ENCODE measurements at places on chromosomes 1 and 21.

GRCh38 chr21:25029580-25029979 lies 577.7 kb downstream of the MRPL39 start:
- DNase-seq, result no peak

GRCh38 chr1:154419620-154420571 lies 14.8 kb downstream of the IL6R start:
- peak; percentile 51 for DNase-seq

GRCh38 chr1:244335456-244335855 lies 116.3 kb downstream of the ADSS2 start:
- no peak for DNase-seq

DNA sequence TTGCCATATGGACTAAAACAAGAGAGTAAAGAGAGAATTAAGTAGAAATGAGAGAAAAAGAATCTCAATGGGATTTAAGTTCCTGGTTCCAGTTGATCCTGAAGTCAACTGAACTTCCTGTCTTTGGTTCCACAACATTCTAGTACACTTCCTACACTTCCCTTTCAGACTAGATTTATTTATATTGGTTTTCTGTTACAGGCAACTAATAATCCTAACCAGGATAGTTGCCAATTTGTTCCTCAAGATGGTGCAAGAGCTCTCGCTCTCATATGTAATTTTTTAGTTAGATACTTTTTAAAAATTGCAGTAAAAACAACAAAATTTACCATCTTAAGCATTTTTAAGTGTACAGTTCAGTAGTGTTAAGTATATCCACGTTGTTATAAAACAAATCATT lies 28.8 kb upstream of the TRIM45 start:
- DNase-seq, result no peak

DNA sequence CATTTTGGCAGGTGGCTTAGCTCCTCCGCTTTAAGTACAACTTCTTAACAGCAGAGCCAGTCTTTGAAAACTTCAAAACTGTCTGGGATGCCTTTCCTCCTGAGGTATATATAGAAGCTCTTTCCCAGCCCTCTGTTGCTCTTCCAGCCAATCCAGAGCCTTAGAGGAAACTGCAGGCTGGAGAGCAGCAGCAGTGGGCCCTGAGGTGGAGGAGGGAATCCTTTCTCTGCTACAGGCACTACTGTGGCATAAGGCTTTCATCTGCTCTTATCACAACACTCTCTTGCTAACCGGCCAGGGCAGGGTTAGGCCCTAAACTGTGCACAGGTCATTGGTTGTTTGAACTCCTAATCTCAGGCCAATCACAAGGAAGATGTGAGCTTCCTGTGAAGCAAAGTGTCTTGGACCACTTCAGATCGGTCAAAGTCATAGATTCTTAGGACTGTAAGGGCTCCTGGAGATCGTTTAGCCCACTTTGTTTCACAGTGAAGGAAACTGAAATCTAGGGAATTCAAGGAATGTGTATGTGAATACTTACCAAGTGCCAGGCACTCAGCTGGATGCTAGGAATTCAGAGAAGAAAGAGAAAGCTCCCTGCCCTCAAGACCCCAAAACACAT lies at the start of gene RGS5:
Gene RGS5 (minus strand): TSS at position 84 of the 619 bp plus-strand sequence. CDS start 81 bp downstream, at position 3.
- no peak for DNase-seq

GRCh38 chr21:32186804-32187203 lies 92.0 kb downstream of the MIS18A start:
- peak; percentile 15 for DNase-seq

DNA sequence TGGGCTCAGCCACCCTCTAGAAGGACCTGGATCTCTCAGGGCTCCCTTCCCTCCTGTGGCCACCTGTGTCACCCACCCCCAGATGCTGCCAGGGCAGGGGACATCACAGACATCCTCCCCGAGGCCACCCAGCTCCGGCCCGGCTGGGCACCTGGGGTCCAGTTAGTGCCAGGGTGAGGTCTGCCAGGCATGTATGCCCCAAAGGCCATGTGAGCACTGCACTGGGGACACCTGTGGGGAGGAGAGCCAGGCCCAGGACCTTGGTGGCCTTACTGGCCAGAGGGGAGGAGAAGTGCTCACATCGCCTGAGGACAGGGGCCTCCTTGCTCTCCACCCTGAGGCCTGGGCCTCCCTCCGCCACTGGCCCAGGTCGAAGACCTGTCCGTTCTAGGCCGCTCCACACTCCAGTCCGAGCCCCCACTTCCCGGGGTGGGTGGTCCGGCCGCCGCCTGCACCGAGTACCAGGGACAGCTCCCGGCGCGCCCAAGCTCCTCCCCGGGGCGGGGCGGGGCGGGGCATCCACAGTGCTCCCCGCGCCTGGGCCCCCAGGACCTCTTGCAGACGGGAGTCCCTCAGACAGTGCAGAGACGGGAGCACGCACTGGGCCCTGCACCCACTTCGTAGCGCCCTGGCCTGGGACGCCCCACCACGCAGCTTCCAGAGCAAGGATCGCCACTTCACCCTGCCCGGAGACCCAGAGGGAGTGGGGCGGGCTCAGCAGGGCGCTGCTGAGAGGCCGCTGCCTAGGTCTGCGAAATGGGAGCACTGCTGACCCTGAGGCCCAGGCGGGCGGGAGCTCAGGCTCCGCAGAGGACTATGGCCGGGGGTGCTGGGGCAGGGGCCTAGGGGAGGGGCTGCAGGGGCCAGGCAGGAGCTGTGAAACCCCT lies 34.3 kb upstream of the CCDC27 start:
- no peak for DNase-seq

- no peak for DNase-seq
Observed at GRCh38 chr1:94858276-94858675, 38.1 kb downstream of the SLC44A3 start.

GRCh38 chr1:37515185-37516034 lies 844 bp upstream of the MEAF6 start:
- DNase-seq, result peak; percentile 100

- no peak for DNase-seq
Observed at GRCh38 chr1:231410036-231410612, 12.0 kb downstream of the EGLN1 start.

DNA sequence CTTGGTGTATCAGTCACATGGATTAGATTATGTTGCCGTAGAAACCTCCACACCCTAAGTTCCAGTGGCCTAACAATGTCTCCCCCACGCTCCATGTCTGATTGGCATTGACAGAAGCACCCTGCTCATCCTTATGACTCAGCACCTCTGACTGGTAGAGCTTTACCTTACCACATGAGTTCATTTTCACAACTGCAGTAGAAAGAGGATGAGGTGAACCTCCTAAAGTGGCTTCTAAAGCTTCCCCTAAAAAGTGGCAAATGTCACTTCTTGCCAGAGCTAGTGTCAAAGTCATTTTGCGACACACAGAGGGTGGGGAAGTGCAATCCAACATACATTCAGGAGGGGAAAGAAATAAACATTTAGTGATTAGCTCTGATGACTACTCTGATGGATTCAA lies 30.6 kb upstream of the LYPD8 start:
- no peak for DNase-seq

DNA sequence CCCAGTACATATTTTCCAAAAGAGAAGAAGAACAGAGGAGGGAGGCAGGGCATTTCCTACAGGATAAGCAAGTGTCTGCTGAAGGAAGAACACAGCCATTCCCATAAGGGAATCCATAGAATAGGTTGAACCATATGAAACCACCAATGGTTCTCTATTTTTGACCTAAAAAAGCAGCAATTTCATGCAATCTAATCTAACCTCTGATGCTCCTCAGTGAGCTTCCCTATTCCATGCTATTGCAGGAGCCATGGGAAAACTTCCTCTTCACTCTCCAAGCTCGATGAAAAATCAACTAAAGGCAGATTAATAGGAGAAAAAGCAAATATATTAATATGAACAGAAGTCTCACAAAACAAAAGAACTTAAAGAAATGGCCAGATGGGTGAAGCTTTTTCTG lies 50.5 kb downstream of the SIPA1L2 start:
- DNase-seq, result no peak

GRCh38 chr1:113508364-113509164 lies 118.2 kb downstream of the MAGI3 start:
- no peak for DNase-seq

DNA sequence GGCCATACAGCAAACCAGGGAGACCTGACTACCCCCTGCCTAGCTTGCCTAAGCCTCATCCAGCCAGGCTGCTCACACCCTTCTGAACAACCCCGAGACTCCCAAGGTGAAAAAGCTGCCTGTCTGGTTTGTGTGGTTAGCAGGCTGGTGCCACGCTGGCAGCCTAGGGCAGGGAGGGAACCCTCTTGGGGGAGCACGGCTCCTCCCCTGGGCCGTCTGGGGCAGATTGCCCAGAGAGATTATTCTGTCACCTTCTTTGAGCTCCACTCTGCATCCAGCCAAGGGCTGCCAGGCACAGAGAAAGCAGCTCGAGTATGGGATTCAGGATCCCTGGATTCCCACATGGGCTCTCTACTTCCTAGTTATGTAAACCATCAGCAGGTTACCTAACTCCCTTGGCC lies 27.5 kb upstream of the TCEA3 start:
- peak; percentile 41 for DNase-seq

DNA sequence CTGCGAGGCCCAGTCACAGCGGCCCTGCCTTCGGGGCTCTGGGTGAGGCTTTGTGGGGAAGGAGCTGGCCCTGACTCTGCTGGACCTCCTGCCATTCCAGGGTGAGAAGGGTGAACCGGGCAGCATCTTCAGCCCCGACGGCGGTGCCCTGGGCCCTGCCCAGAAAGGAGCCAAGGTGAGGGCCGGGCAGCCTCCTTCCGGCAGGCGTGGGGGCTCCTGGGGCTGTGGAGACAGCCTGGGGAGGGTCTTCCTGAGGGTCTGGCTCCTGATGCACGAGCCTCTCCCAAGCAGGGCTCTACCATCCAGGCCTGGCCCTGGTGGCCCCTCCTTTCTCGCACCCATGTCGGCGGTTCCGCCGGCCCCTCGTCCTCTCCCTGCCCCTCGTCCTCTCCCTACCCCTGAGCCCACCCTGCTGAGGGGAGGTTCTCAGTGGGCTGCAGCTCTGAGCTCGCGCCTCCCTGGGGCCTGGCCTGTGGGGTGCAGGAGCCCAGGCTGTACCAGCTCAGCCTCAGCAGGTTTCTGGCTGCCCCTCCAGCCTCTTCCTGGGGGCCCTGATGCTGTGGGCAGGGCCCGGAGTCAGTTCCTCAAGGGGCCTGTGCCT lies 48.7 kb downstream of the SLC19A1 start:
- DNase-seq, result no peak

DNA sequence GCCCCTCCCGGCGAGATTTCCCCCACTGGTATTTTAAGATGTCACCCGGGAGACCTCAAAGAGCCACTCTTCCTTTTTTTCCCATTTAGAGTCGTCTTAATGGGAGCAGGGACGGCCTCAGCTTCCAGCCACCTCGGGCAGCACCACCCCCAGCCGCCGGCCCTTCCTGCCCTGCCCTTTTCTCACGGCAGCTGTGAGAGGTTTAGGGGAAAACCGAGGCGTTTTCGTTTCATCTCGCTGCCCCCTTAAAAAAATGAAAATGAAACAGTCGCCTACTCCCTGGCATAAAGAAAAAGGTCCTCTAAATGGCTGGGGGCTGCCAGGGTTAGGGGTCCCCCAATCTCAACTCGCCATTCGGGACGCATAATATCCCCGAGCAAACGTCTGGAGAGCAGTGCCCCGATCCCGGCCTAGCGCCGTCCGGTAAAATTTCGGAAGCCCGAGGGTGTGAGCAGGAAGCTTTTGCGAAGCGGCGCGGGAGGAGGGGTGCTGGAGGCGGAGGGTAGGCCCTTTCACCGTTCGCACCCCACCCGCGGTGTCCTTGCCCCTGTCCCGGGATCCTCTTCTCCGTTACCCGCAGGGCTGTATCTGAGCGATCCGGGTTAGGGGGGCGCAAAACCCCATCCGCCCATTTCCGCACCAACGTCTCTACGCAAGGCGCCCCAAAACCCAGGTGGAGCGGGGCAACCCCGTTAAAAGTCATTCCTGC lies 1.2 kb downstream of the RUNX3 start:
- no peak for DNase-seq

DNA sequence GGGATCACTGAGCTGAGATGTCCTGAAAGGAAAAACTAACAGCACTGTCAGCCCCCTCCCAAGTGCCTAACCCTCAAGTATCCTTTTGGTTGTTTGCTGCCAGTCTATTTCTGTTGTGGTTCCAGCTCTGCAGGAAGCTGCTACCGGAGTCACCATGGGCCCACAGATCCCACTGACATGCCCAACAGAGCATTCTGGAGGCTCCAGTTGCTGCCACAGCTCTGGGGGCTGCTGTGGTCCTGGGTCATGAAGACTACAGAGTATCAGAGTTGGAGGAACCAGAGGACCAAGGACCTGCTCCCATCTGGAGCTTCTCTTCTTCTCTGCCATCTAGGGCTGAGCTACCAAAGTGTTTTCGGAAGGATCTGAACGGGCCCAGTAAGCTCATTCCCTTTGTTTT lies 910 bp downstream of the LCE3A start:
- no peak for DNase-seq

- DNase-seq, result no peak
Observed at GRCh38 chr1:244741692-244742091, 88.8 kb downstream of the DESI2 start.

DNA sequence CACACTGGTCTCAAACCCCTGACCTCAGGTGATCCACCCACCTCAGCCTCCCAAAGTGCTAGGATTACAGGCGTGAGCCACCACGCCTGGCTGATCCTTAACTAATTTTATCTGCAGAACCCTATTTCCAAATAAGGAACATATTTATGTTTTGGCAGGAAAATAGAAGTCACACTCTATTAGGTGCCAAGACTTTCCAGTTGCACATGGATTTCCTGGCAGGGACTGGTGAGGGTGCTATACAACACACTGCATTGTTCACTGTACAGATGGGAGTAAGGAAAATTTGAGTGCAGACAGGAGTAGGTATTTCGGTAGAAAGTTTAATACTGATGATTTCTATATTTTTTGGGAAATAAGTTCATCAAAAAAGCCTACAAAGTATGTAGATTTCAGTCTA lies 605.3 kb upstream of the B3GALT2 start:
- no peak for DNase-seq

GRCh38 chr1:3922201-3922725 lies 22.2 kb upstream of the C1orf174 start:
- DNase-seq, result peak; percentile 84

DNA sequence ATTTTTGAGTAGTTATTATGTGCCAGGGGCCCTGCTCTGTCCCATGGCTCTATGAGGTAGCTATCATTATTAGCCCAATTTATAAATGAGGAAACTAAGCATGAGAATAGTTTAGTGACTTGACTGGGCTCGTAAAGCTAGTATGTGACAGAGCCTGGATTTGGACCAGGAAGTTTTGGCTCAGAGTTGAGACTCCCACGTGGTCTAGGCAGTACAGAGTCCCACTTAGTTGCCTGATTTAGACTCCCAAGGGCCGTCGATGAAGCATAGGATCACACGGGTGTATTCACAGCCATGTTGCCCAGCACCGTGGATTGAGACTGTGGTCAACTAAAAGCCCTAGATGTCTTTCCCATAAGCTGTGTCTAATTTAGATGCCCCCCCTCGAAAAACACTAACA lies 81.7 kb downstream of the DDX20 start:
- no peak for DNase-seq

DNA sequence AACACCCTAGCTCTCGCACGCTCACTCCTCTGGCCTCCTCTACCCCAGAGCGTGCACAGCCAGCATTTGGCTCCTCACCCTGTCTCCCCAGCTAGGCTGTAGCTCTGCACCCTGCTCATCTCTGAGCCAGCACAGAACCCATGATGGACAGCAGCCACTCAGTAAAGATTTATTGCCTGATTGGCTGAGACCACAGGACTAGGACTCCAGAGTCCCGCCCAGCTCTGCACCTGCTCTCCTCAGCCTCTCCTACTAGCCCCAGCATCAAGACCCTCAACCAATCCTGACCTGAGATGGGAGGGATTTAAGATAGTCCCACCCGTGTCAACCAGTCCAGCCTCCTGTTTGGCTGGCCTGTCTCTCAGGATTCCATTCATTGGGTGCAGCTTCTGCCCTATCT lies 9.3 kb downstream of the C1QB start:
- DNase-seq, result peak; percentile 37

All from NCI-H510A treated with DMSO at 0.1 percent for 48 hours (cell line).